ENCODE measurements at places on chromosomes 3 and 15. TPM values are rescaled to one million over a fixed set of nuclear protein-coding genes. Genes with fewer than 3 reads are reported as not detected.

Gene HDGFL3
- 57.9 TPM for total RNA-seq

Gene IQCB1
- total RNA-seq, result 13.8 TPM

Gene SERINC4
- not detected for total RNA-seq

Gene FSIP1
- 1.00 TPM for total RNA-seq

Gene GOLGA6L4
- total RNA-seq, result 5.0 TPM

Gene GPR62
- total RNA-seq, result not detected

Gene GOLGA8M
- total RNA-seq, result 2.2 TPM

Gene PHC3
- 85.6 TPM for total RNA-seq

Gene GOLGA6B
- not detected for total RNA-seq

DNA sequence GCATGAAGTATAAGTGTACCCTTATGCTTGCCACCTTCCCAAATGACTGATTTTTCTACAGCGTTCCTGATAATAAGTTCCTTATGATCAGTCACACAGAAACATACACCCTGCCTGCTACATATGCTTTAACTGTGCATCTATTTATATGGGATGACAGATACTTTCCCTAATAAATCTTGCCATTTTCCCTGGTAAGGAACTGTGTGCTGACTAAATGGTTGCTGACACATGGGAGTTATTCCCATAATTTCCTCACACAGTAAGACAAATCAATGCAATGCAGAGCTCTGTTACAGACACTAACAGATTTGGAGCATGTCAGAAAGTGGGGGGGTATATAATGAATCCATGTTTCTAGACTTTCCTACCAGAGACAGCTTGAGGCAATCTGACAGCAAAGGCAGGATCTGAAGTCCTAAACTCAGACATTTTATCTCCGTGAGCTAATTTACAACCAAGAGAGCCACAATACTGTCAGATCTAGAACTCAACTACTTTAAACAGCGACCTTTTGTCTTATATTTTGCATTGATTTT is 86.9 kb upstream of the TCF12 start:
- DNase-seq, result no peak

GRCh38 chr3:17585394-17586325 is 156.8 kb downstream of the TBC1D5 start:
- no peak for DNase-seq

DNA sequence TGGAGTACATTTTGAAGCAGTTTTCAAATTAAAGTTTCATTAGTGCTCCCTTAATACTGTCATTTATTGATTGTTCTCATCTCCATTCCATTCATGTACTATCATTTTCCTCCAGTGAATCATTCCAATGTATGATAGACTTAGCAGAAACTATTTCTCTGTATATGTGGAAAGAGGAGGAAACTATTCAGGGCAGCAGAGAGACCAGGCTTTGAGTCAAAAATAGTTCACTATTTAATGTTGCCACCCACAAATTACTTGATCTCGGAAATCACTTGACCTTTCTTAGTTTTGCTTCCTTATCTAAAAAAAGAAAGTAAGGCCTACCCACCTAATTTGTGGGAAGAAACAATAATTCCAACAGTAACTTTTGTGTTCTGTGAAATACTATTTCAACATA is 610.5 kb upstream of the ZNF385D start:
- no peak for DNase-seq

DNA sequence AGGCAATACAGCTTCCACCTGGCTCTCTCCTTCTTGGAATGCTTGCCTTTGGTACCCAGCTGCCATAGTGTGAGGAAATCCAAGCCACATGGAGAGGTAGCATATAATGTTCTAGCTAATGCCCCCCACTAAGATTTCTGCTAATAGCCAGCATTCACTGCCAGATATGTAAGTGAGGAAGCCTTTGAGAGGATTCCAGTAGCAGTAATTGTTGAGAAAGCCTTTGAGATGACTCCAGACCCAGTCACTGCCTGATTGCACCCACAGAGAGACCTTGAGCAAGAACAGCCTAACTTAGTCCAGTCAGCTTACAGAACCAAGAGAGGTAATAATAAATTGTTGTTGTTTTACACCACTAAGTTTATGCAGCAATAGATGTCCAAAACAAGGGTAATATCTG is 63.1 kb downstream of the STRIT1 start:
- DNase-seq, result no peak

- peak; percentile 95 for DNase-seq
These were observed 1.1 kb downstream of the WDR82 start for GRCh38 chr3:52277071-52277964.

- no peak for DNase-seq
These were observed 14.6 kb downstream of the SPINK8 start for GRCh38 chr3:48318713-48319468.

DNA sequence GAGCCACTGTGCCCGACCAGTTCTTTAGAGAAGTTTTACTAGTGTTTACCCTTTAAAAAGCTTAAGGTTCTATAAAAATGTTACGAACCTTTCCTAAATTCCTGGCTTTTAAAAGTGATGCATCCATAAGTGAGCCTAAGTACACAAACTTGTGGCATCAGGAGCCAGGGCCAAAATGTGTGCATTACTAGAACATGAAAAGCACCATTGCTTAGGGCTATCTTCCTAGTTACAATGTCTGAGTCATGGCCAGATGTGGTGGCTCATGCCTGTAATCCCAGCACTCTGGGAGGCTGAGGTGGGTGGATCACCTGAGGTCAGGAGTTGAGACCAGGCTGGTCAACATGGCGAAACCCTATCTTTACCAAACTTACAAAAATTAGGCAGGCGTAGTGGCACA is 39.9 kb downstream of the LEO1 start:
- DNase-seq, result no peak

- DNase-seq, result no peak
These were observed 136.5 kb upstream of the CHRNA7 start for GRCh38 chr15:31893780-31894179.

- no peak for DNase-seq
These were observed 22.9 kb downstream of the FYCO1 start for GRCh38 chr3:45972534-45973402.

DNA sequence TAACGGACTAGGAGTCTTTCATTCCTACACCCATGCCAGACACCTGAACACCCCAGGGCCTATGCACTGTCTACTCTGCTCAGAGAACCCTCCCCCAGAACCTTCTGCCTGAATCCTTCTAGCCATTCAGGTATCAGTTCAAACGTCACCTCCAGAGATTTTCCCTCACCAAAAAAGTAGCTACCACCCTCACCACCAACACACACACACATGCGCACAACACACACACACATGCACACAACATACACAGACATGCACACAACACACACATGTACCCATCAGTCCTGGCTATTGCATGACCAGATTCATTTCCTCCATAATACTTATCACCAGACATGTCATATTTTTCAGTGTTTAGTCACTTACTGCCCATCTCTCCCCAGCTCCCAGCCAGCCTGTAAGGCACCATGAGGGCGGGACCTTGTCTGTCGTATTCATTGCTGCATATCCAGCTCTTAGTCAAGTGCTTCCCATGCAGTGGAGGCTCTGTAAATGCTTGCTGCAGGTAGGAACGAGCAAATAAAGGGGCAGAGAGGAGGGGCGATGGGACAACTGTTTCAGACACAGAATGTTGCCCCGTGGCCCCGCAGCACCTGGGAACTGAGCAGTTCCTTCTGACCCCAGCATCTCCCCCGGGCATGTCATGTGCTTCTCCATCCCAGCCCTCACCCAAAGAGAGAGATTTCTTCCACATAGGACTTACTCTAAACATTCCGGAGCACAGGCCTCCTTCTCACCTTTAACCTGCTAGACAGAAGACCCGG is 29.2 kb downstream of the XXYLT1 start:
- DNase-seq, result peak; percentile 22

DNA sequence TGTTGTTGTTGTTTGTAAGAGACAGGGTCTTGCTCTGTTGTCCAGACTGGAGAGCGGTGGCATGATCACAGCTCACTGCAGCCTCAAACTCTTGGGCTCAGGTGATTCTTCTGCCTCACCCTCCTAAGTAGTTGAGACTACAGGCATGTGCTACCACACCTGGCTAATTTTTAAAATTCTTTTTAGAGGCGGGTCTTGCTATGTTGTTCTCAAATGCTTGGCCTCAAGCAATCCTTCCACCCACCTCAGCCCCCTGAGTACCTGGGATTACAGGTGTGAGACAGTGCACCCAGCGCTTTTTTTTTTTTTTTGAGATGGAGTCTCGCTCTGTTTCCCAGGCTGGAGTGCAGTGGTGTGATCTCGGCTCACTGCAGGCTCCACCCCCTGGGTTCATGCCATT is 46.7 kb downstream of the TMOD3 start:
- DNase-seq, result no peak

DNA sequence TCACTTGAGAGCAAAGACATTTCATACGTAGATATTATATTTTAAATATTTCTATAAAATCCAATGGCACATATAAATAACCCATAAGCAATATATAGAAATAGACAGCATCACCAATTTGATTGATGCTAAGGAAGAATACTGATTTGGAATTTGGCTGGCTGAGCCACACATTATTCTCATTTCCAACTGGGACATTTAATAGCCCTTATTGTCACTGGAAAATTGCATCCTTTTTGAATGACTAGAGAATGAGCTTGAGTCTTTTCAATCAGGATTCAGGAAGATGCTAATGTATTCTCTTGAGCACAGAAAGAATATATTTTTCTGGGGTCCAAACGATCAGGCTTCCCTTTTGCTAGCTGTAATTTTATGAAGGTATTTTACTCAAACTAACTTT is 70.9 kb upstream of the KCNH8 start:
- no peak for DNase-seq

- peak; percentile 87 for DNase-seq
These were observed 7.2 kb downstream of the CLCN2 start for GRCh38 chr3:184354121-184354728.

DNA sequence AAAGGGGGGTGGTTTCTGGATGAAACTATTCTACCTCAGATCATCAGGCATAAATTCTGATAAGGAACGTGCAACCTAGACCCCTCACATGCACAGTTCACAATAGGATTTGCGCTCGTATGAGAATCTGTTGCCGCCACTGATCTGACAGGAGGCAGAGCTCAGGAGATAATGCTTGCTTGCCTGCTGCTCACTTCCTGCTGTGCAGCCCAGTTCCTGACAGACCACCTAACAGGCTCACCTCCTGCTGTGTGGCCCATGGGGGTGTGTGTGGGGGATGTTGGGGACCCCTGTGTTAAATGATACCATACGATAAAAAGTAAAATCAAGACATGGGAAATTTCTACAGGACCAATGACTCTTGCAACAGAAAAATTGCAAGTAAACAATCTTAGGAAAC is 24.0 kb downstream of the CP start:
- DNase-seq, result no peak

All from posterior vena cava (tissue), 2 donors.